ENCODE measurements at places on chromosomes 4 and X.

GRCh38 chr4:140300271-140300970, 73.0 kb upstream of the SCOC start:
- DNase-seq, result no peak

DNA sequence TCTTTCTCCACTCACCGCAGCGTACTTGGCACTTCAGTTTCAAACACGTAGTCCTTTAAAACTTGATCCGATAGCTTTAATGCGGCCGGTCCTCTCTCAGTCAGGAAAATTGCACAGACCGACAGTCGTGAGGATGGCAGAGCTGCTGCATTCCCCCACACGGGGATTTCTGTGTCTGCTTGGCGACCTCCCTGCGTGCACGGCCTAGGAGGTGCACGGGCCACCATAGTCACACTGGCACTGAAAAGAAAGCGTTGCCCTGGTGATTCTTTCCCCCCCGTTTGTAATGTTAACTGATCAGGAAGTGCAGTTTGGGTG, 10.3 kb downstream of the AKAP17A start:
- no peak for DNase-seq

DNA sequence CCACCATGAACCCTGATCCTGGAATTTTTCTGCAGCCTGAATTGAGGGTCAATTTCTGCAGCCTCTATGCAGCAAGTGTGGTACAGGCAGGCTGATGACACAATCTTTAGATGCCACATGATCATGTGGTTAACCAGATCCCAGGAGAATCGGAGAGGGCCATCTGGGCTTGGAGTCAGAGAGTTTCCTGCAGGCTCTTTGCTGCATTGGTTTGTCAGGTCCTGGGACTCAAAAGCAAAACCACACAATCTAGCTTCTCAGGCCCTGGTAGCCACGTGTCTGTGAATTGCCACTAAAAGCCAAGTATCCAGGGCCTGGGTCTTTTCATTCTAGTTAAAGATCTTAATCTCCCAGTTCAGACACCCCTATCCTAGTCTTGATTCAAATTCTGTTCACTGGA, 464.5 kb downstream of the BCOR start:
- no peak for DNase-seq

DNA sequence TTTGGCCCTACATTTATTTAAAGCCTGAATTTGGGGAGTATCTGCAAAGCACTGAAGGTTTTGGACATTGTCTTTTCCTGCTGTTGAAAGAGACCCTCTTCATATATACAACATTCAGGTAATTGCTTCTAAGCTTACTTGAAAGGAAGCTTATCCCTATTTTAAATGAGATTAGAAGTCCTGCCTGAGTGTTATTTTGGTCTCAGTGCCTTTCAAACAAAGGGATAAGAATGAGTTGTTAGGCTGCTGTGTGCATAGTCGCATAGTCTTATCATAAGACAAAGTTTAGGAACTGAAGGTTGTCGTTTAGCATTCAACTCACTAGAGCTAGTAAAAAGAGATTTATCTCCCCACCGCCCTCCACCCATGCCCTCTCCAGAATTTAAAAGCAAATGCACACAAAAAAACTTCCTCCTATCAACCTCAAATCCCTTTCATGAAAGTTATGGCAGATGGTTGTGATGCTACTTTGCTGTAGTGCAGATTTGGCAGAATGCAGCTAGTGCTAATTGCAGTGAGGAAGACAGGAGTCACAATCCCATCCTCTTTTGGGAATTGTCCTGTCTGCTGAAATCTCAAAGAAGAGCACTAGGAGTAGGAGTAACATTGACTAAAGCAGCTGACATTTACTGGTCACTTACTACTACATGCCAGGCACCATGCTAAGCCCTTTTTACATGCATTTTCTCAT, 5.8 kb downstream of the HERC3 start:
- DNase-seq, result no peak

- DNase-seq, result no peak
These were observed 1174.0 kb downstream of the RAPGEF2 start for GRCh38 chr4:160276785-160277325.

DNA sequence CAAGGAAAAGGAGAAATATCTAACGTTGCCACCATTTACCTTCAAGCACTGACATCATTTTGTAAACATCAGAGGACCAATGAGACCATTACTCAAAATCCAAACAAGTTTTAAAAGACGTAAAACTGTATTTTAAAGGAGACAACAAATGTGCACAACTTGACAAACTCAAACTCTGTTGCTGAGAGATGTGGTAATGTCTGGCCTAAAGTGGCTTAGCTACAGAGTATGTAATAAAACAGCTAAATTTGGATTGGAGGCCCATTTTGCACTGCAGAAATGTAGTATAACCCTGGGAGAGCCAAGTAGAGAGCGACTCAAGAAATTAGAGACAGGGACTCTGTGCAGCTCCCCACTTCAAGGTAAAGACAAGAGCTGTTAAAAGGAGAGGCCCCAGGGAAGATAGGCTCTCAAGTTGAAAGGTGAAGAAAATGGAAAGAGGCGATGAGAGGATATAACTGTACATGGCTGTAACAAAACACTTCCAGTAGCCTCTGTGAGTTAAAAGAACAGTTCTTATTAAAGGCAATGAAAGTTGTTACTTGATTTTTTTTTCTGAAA, 20.3 kb downstream of the UNC5C start:
- DNase-seq, result no peak

DNA sequence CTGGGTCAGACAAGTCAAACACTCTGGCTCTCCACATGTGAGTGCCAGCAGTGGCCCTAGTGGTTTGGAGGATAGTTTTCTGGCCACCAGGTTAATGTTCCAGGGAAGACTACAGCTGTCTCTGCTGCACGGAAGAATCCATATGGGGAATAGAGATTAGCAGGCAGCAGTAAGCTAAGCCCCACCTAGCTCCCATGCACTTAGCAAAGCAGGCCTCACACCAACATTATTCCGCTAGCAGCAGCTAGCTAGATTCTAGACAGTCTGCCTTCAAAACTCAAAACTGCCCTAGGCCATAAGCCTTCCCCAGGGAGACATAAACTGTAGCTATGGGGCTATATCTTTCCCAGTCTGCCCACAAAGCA, 203.4 kb downstream of the CHIC1 start:
- no peak for DNase-seq

DNA sequence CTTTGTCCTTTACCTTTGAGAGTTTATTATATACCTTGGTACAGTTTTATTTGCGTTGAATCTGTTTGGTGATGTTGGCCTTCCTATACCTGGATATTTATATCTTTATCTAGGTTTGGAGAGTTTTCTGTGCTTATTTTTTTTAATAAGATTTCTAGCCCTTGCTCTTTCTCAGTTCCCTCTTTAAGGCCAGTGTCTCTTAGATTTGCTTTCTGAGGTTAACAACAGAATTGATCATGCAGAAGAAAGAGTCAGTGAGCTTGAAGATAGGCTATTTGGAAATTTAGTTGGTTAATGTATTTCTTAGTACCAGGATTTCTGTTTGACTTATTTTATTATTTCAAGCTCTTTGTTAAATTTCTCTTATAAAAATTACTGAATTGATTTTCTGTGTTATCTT, 12.7 kb upstream of the TAF7L start:
- DNase-seq, result no peak

DNA sequence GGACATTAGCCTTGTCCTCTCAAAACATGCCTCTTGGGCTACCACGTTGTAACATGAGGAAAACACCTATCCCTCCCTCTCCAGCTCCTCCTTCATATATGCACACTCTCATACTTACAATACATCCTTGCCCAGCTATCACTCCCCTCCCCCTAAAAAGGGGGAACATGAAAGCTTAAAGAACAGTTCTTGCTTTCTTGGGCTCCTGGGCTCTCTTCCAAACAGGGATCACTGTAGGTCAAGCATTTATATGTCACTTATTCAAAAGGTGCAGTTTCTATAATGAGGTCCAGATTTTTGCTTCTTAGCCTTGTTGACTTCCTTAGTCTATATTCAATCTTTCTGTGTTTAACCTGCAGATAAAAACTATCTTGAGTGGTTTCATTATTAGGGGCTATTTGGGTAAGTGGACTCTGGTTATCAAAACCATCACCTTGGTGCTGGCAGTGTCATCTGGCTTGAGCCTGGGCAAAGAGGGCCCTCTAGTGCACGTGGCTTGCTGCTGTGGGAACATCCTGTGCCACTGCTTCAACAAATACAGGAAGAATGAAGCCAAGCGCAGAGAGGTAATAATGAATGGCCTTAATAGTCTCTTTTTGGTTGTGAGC, 119.4 kb downstream of the AKAP4 start:
- DNase-seq, result no peak

- DNase-seq, result no peak
These were observed 42.4 kb upstream of the MCF2 start for GRCh38 chrX:139750390-139750789.

GRCh38 chrX:48530736-48531135, 8.8 kb upstream of the TBC1D25 start:
- no peak for DNase-seq

GRCh38 chr4:127244515-127244914, 388.2 kb upstream of the INTU start:
- no peak for DNase-seq

DNA sequence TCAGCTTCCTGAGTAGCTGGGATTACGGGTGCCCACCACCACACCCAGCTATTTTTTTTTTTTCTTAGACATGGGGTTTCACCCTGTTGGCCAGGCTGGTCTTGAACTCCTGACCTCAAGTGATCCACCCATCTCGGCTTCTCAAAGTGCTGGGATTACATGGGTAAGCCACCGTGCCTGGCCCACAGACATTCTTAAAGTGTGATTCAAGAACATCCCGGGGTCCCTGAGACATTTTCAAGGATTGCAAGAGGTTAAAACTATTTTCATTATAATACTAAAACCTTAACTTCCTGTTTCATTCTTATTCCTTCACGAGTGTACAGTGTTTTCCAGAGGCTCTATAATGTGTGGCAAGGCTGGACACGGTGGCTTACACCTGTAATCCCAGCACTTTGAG, 318.7 kb downstream of the CAMK2D start:
- DNase-seq, result no peak

DNA sequence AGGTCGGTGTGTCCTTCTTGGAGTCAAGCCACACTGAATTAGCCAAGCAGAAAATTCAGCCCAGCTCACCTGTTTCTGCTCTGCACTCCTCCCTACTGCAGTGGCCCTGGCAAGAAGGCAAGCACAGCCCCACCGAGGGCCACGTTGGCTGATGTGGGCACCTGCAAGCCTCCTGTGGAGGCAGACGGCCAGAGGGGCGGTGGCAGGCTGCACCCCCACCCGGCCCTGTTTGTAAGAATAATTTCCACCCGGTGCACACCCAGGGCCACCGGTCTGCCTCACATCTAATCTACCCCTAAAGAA, 18.8 kb downstream of the PPP2R2C start:
- DNase-seq, result no peak

DNA sequence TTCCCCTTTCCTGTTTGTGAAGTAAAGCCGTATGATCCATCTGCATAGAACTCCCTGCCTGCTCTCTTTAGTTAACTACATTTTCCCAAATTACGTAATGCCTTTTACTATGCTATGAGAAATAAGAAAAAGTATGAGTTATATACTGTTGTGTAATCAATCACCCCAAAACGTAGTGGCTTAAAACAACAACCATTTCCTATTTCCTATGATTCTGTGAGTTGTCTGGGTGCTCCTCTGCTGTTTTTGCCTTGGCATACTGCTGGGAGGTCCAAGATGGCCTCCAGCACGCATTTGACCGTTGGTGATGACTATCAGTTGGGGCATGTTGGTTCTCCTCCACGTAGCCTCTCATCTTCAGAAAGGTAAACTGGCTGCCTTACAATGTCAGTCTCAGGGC, 39.8 kb downstream of the BBS12 start:
- no peak for DNase-seq

- no peak for DNase-seq
These were observed 195.2 kb upstream of the EPHA5 start for GRCh38 chr4:65865489-65865888.

DNA sequence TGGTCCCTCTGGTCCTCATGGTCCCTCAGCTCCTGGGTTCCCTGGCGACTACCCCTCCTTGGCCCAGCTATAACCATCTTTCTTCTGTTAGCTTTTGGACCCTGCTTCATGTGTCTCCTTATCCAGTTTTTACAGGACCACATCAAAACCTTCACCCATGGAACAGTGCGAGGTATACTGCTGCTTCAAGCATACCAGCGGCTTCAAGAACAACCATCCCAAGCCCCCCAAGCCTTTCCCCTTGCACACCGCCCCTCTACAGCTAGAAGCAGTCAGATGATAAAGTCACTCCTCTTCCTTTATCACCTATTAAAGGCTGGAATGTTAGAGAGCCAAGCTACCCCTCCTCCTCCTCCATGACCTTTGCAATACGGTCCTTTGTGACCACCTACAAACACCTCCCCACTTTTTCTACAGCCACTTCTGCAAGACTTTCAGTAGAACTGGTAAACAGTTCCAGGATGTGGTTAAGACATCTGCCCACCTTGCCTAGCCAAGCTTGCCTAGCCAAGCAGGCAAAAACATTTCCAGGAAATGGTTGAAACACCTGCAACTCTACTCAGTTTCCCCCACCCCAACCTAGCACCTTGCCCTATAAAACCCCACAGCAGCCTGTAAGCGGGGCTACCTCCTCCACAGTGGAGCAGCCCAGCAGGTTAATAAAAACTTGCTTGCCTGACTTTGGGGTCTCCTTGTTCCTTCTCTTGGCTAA, 125.7 kb downstream of the ZC4H2 start:
- DNase-seq, result no peak

GRCh38 chr4:181761156-181761555, 482.0 kb upstream of the TENM3 start:
- DNase-seq, result no peak

DNA sequence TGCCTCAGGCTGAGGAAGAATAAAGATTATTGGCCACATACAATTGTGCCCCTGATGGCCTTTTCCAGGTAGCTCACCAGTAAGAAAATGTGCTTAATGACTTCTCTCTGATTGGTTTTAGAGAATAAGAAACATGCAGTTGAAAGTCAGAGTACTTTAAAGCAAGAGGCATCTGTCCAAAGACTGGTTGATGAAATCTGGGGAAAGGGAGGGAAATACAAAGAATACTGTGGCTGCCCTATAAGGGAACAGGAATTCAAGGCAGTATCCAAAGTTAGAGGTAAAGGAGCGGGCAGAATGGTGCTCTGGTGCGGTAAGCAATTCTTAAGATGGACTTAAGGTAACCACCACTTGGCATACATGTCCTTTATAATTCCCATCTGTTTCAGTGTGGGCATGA, 11.4 kb downstream of the PBDC1 start:
- no peak for DNase-seq

DNA sequence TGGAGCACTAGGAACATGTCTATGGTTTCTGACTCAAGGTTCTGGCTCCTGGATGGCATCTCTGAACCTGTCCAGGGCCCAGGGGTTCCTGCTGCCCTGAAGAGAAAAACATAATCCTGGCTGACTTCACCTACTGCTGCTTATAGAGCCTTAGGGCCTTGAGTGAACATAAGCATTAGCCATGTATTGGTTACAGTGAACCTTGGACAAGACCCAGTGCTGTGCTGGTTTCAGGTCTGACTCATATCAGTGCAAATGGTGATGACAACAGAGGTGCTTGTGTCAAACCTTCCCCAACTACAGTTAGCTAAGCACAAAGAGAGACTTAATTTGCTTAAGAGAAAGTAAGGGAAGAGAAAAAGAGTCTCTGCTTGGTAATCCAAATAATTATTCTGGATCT, 1047.2 kb downstream of the GLUD2 start:
- DNase-seq, result no peak

All from stimulated activated CD4-positive, alpha-beta T cell treated with anti-CD3 and anti-CD28 coated beads, Interleukin-1b, Interleukin-23, amount 100 ng/mL, for 4 hours (primary cell).